ENCODE measurements at places on chromosomes 4 and X.

DNA sequence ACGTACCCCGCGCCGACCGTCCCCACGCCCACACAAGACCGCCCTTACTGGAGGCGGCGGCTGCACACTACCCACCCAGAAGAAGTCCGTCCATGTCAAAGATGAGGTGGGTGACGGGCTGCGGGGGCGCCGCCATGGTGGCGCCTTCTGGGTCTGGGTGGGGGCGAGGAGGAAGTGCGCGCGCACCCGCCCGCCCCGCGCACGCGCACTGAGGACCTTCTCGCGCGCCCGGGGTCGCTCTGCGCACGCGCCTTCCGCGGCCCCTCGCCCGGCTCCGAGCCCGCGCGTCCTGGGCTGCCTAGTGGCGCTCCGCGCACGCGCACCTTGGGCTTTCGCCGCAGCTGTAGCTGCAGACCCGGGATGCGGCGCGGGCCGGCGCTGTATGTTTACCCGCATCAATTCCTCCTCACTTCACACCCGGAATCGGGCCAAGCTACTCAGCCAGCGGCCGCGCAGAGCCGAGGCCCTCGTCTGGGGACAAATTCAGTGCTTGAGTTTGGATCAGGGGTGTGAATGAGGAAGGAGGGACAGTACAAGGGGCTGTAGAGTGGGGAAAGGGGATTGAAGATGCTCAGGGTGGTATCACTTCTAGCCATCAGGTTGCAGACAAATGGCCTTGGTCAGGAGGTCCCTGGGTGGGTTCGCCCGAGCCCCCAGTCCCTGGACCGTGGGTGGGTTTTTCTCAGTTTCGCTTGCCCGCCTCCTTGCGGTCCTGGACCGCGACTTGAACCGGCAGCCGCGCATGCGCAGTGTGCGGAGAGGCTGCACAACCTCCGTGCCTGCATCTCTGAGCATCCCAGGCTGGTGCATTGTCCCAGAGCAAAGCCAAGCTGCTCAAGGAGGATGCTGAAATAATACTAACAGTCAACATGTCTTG lies at the start of gene PUDP:
TSS of gene PUDP (minus strand) at position 176 of the 877 bp plus-strand sequence. CDS start at position 136, 40 bp downstream.
- peak; percentile 54 for DNase-seq

DNA sequence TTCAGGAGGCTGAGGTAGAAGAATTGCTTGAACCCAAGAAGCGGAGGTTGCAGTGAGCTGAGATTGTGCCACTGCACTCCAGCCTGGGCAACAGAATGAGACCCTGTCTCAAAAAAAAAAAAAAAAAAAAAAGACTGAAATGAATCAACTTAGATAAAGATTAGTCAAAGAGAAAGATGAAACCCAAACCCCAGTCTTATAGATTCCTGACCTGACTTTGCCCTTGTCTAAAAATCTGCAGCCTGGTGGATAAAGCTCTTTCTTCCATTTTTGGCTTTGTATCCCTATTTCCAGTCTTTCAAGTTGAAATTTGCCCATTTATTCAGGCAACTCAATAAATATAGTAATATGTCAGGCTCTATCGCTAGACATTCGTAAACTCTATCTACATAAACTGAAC lies 39.3 kb upstream of the SPINK2 start:
- DNase-seq = no peak

DNA sequence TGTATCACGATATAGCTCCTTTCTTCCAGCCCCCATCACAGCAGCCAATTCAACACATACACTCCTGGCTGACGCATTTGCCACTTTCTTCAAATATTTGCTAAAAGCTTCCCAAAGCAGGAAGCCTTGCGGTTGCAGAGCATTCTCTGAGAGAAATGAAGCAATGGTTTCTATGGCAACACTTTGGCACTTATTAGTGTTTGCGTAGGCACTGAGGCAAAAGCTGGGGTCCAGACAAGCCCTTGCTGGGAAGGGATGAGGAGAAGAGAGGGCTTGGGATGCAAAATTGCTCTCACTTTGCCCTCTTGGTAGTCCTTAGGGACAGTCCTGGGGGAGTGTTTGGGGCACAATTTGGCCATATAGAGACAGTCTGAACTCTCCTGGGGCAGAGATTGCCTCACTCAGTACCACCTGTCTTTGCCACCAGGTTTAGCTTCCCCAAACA lies 55.0 kb upstream of the PAK3 start:
- peak; percentile 74 for DNase-seq

- DNase-seq = no peak
Observed at GRCh38 chr4:95998311-95998710, 158.4 kb downstream of the PDHA2 start.

- no peak for DNase-seq
Observed at GRCh38 chrX:106899841-106900240, 3.3 kb downstream of the RIPPLY1 start.

- DNase-seq = peak; percentile 62
Observed at GRCh38 chr4:174120446-174121295, 162.8 kb downstream of the FBXO8 start.

GRCh38 chrX:32155044-32155638 lies 1056.2 kb downstream of the DMD start:
- no peak for DNase-seq

- no peak for DNase-seq
Observed at GRCh38 chr4:58413849-58414248, 1303.7 kb upstream of the IGFBP7 start.

DNA sequence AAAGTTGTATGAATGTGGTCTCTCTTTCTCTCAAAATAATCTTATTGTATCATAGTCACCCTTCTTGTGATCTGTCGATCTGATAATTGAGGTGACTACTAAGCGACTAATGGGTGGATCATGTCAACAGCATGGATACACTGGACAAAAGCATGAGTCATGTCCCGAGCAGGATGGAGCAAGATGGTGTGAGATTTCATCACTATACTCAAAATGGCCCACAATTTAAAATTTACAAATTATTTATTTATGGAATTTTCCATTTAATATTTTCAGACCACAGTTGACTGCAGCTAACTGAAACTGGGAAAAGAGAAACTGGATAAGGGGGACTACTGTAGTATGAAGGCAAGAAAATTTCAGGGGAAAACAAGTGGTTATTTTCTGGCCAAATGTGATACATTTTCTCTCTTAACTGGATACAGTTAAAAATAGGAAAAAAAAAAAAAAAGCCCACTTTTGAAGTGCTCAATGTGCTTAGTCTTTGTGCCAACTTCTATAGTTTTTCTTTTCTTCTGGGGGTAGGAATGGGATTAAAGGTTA lies 25.3 kb downstream of the FAM241A start:
- DNase-seq = peak; percentile 50

DNA sequence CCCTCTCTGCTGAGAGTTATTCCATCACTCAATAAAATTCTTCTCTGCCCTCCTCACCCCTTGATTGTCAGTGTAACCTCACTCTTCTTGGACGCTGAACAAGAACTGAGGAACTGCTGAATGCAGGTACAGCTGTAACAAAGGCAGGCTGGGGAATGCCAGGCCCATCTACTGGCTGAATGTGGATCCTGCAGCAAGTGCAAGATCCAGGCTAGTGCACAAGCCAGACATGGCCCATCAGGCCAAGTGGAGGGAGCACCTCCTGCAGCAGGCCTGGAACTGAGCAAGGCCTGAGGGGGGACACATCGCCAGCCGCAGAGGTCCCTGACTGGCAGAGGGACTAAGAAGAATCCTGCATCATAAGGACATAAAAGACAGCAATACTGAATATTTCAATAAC lies 411.8 kb upstream of the PCDH10 start:
- DNase-seq = no peak

GRCh38 chr4:38306482-38307071 lies 346.4 kb downstream of the PTTG2 start:
- no peak for DNase-seq

DNA sequence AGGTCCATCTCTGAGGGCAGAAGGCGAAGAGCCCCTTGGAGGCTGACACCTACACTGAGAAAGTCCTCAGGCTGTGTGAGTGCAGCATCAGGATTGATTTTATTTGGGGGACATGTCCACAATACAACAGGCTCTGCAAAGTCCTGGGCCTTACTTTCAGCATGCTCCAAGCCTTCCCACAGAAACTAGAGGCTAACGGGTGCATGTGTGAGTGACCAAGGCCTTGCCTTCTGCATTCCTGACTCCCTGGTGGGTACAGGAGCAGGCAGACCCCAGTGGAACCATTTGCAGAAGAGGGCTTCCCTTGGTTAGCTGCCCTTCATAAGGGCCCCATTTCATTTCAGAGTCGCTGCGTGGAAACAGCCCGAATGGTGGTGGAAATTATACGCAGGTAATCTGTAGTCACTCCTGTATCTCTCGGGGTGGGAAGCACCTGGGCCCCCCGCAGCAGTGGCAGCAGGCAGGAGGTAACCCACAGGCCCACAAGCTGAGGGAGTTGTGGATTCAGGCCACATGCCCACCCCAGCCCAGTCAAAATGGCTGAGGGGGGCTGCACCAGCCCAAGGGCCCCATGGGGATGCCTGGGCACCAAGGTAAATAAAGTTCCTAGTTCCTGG lies 37.7 kb downstream of the NSG1 start:
- no peak for DNase-seq

- no peak for DNase-seq
Observed at GRCh38 chrX:48883729-48884128, 13.8 kb downstream of the TIMM17B start.

GRCh38 chrX:70096052-70096451 lies 33.8 kb downstream of the OTUD6A start:
- DNase-seq = no peak

- no peak for DNase-seq
Observed at GRCh38 chrX:136767104-136767941, 13.4 kb downstream of the ARHGEF6 start.

- DNase-seq = no peak
Observed at GRCh38 chr4:66946761-66947160, 598.5 kb downstream of the CENPC start.

DNA sequence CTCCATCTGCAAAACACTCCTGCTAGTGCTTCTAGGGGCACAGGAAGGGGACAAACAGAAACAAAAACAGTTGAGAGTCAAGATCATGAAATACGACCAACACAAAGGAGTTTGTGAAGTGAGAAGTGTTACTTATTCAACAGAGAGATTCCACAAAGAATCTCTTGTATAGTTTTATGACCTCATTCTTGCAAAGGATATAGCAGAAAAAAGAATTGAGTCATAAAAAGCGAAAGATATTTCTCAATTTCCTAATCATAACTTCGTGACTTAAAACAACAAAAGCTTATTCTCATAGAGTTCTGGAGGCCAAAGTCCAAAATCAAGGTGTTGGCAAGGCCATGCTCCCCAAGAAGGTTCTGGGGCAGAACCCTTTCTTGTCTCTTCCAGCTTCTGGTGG lies 40.7 kb downstream of the TIGD4 start:
- no peak for DNase-seq

DNA sequence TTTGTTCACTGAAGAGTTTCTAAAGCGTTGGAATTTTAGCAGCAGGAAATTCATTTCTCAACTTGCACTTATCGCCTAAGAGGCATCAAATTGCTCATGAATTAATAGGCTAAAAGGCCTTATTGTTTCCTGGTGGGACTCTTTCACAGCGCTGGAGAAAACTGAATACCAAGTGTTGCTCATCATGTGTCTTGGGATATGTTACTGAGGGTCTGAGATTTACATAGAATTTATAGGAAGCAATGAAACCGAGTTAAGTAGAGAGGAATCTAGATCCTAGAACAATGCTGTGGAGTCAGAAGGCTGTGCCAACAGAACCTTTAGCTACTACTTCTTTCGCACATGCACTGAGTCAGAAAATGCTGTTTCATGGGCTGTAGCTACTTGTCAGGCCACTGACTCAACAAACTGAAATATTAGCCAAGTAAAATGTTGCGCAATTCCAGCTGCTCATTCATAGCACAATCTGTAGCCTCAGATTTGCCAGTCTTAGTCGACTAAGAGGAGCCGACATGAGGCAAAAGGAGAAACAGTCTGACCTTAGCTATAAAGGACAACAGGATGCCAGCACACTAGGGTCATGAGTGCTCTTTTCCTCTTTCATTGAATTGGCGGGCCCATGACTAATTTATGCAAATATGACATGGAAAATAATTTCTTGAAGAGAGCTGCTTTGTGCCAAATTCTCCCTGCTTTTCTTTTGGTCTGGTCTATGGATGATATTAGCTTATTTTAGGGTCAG lies 35.9 kb upstream of the CXCL8 start:
- DNase-seq = peak; percentile 98

DNA sequence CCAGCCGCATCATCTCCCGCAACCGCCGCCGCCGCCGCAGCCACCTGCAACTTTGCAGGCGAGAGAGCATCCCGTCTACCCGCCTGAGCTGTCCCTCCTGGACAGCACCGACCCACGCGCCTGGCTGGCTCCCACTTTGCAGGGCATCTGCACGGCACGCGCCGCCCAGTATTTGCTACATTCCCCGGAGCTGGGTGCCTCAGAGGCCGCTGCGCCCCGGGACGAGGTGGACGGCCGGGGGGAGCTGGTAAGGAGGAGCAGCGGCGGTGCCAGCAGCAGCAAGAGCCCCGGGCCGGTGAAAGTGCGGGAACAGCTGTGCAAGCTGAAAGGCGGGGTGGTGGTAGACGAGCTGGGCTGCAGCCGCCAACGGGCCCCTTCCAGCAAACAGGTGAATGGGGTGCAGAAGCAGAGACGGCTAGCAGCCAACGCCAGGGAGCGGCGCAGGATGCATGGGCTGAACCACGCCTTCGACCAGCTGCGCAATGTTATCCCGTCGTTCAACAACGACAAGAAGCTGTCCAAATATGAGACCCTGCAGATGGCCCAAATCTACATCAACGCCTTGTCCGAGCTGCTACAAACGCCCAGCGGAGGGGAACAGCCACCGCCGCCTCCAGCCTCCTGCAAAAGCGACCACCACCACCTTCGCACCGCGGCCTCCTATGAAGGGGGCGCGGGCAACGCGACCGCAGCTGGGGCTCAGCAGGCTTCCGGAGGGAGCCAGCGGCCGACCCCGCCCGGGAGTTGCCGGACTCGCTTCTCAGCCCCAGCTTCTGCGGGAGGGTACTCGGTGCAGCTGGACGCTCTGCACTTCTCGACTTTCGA lies 654 bp downstream of the ATOH1 start:
- no peak for DNase-seq

DNA sequence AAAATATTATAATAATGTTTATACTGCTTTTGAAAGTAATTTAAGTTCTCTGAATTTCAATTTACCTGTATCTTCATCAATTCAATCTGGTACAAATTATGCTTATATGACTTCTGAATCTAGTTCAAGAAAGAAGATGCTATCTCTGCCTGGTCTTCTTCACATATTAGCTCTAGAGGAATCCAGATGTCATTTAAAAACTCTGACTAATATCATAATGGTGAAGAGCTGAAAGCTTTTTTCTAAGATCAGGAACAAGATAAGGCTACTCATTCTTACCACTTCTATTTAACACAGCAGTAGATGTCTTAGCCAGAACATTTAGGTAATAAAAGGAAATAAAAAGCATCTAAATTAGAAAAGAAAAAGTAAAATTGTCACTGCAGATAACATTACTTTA lies 636.1 kb downstream of the ARAP2 start:
- no peak for DNase-seq

GRCh38 chr4:23818097-23818885 lies 71.6 kb downstream of the PPARGC1A start:
- DNase-seq = no peak

- no peak for DNase-seq
Observed at GRCh38 chrX:100994352-100995281, 25.1 kb downstream of the ARL13A start.

DNA sequence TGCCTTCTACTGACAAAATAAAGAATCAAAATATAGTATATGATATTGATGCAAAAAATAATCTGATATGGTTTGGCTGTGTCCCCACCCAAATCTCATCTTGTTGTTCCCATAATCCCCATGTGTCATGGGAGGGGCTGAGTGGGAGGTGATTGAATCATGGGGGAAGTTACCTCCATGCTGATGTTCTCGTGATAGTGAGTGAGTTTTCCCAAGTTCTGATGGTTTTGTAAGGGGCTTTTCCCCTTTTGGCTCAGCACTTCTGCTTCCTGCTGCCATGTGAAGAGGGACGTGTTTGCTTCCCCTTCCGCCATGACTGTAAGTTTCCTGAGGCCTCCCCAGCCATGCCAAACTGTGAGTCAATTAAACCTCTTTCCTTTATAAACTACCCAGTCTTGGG lies 70.2 kb downstream of the TMEM165 start:
- no peak for DNase-seq

Measured in fibroblast of skin of left biceps (primary cell).